ENCODE measurements at places on chromosomes 5 and 9.

DNA sequence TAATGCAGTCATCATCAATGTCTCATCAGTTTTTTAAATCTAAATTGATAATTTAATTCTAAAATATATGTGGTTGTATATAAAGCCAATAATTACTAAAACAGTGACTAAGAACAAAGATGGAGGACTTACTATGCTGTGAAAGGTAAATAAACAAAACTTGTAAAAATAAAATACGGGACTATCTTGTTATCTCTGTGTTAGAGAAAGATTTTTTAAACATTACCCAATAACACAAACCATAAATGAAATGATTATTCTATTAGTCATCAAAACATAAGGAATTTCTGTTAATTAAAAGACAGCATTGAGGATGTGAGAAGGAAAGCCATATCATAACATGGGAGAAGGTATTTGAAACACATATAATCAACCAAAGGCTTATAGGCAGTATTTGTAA lies 226.2 kb upstream of the SMC2 start:
- no peak for DNase-seq

DNA sequence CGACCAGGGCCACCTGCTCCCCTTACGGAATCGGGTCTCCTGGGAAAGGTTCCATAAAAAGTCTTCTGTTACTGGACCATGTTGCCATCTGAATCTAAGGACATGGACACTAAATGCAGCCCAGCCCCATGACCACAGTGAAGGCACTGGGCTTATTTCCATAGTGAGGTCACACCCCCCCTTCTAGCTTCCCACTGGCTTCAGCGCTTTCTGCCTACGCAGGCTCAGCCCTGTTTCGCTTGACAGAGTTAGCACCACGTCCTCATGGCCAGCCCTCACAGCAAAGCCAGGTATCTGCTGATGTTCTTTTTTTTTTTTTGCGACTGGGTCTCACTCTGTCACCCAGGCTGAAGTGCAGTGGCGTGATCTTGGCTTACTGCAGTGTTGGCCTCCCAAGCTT lies 14.1 kb downstream of the UCK1 start:
- no peak for DNase-seq

DNA sequence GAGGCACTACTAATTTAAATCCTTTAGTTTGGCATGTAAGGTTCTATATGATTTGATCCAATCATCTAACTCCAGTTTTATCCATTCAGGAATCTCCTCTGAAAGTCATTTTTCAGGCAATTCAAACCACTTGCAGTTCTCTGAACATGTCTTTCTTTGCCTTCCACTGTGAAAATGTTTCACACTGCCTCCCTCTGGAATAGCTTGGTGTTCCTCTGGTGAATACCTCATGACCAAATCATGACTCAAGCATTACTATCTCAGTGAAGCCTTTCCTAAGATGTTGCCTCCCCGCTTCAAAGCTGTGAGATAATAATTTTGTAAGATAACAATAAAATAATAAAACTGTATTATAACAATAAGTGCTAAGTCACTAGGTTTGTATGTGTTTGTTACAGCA lies 981.1 kb downstream of the DTWD2 start:
- DNase-seq = no peak

DNA sequence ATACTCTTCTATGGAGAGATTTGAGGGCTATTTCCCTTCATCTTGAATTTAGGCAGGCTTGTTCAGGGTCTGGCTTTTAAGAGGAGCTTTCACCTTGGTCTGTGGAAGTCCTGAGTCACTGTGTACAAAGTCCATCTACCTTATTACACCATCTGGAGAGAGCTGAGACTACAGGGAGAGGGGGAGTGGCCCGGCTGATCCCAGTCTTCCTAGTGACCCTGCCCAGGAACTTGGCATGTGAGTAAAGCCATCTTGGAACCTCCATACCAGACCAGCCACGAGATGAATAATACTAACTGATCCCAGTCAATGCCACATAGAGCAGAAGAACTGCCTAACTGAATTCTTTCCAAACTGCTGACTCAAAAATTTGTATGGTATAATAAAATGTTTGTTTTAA lies 8.4 kb upstream of the IL6ST start:
- DNase-seq = no peak

- no peak for DNase-seq
Measured at GRCh38 chr5:14175381-14175780, 32.2 kb downstream of the TRIO start.

Measured in stimulated activated CD4-positive, alpha-beta T cell treated with anti-CD3 and anti-CD28 coated beads, Interleukin-12 subunit alpha, Interleukin-12 subunit beta, amount 100 ng/mL, for 24 hours (primary cell).